ENCODE measurements at places on chromosomes 5 and 9. TPM values are rescaled to one million over a fixed set of nuclear protein-coding genes. Genes with fewer than 3 reads are reported as not detected.

IFNA2 gene
- not detected for polyA plus RNA-seq

ABL1 gene
- polyA plus RNA-seq = 23.3 TPM

ECSCR gene
- polyA plus RNA-seq = 55.7 TPM

HNRNPK gene
- 188 TPM for polyA plus RNA-seq

LCN9 gene
- not detected for polyA plus RNA-seq

PFN3 gene
- polyA plus RNA-seq = not detected

CDH12 gene
- polyA plus RNA-seq = not detected
